ENCODE measurements at places on chromosomes 4 and X. TPM values are rescaled to one million over a fixed set of nuclear protein-coding genes. Genes with fewer than 3 reads are reported as not detected.

DNA sequence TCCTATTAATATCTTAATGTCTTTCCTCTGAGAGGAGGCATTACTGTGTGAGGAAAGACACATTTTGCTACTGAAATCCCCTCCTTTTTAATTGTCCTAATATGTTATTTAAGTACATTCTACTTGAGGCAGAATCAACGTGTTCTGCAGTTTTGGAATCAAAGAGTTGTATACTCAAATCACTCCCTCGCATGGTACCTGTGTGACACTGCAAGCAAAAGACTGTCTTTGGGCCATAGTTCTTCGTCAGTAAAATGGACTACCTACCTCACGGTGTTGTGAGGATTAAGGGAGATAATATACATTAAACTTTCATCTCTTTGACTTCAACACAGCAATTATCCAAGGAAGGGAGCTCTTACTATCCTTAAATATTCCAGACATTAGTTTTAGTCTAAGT is 61.5 kb downstream of the TIGD2 start:
- DNase-seq = no peak

DNA sequence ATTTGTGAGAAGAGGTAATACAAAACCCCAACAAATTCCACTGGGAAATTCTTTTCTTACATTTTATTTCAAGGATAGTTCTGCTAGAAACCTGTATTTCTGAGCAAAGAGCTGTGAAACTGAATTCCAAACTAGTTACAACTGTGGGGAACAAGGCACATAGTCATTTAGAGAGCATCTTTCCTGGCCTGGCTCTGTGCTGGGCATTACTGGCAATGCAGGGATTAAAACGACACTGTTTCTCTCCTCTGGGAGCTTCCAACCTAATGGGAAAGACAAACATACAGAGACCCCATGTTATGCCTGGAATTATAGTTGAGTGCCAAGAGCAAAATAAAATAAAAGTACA is 36.5 kb downstream of the SUPT20HL1 start:
- no peak for DNase-seq

The GLRA3 gene
- not detected for total RNA-seq

The ATP1B4 gene
- total RNA-seq = not detected

The OCRL gene
- total RNA-seq = 3.1 TPM

Data from GM12878 (cell line).